ENCODE measurements at places on chromosomes 12 and 14.

GRCh38 chr12:90854136-90854689 lies 100.8 kb downstream of the CCER1 start:
- DNase-seq: no peak

DNA sequence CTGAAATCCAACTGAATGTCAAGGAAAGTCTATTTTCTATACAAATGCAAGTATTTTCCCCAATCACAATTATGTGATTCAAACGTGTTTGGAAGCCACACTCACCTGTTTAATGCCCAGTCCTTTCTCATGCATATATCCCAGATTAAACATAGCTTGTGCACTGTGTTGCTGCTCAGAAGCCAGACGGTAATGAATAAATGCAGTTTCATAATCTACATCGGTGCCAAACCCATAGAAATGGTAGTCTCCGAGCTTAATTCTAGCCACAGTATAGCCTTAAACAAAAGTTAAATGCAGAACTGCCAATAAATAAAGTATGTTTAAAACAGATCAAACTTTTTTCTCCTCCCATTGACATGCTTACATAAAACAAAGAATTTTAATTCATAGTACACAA lies 49.5 kb downstream of the SEL1L start:
- no peak for DNase-seq

DNA sequence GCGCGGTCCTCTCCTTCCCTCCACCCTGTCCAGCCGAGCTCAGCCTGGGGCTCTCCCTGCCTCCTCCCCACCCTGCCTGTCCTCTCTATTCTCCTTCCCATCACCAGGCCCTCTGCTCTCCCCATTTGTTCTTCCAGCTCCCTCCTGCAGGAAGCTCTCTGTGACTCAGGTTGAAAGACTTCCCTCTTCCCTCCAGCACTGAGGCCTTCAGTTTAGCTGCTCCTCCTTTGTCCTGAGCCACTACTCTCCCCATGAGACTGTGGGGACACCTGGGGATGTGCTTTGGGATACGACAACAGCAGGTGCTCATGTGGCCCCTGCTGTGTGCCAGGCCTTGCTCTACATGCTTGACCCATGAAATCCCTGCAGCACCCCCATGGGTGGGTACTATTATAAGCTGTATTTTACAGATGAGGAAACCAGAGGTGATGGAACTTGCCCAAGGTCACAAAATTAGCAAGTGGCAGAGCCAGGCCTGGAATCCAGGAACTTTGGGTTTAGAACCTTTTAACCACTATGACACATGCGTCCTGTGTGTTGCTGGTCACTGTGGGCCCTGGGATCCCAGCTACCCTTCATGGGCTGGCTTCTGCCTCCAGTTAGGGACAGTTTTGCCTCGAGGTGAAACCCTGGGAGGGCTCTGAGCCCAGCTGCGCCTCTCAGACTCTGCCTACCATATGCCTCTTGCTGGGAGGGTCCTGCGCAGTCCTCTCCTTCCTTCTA lies 5.5 kb downstream of the KRT80 start:
- DNase-seq: no peak

DNA sequence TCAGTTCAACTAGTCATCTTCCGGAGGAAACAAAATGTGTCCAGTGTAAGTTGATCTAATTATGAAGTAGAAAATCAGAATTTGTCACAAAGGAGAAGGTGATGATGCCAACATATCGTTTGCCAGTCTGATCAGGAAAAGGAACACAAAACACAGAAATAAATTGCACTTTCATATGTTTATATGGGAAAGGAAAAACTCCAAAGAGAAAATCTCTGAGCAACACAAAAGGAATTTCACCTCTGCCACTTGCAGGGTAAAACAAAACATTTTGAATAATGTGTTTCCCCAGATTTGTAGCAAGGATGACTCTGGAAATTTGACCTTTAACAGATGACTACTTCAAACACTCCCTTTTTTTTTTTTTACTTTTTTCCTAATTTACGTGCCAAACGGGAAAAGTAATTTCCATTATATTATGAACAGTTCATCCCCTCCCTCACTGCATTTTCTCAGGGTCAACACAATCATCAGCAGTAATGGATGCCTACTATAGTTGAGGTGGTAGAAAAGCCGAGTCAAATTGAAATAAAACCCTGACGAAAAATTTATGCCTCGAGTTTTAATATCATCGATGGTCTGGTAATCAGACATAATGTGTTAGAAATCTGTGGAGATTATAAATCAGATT lies 25.6 kb downstream of the MGAT4C start:
- no peak for DNase-seq

DNA sequence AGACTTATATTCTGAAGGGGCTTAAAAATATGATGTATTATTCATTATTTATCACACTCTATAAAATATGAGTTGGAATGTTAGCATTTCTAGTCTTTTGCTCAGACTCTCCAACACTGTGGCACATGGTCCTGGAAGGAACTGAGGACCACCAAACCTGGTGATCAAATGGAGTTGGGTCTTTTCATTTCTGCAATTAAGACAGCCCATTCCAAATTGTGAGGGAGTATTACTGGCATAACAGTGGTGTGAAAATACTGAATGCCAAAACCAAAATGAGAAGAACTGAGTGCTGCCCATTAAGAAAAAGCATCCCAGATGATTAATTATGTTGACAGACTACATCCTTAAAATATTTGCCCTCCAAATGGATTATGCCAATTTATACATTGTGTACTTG lies 90.8 kb downstream of the NPAS3 start:
- DNase-seq: no peak

- no peak for DNase-seq
Measured at GRCh38 chr14:105605464-105606304, 79.3 kb downstream of the TMEM121 start.

- DNase-seq: no peak
Measured at GRCh38 chr14:103312006-103312635, 21.9 kb upstream of the EIF5 start.

- DNase-seq: no peak
Measured at GRCh38 chr14:59293935-59294661, 105.6 kb downstream of the DAAM1 start.

GRCh38 chr12:88946372-88946997 lies 366.2 kb upstream of the KITLG start:
- DNase-seq: no peak

DNA sequence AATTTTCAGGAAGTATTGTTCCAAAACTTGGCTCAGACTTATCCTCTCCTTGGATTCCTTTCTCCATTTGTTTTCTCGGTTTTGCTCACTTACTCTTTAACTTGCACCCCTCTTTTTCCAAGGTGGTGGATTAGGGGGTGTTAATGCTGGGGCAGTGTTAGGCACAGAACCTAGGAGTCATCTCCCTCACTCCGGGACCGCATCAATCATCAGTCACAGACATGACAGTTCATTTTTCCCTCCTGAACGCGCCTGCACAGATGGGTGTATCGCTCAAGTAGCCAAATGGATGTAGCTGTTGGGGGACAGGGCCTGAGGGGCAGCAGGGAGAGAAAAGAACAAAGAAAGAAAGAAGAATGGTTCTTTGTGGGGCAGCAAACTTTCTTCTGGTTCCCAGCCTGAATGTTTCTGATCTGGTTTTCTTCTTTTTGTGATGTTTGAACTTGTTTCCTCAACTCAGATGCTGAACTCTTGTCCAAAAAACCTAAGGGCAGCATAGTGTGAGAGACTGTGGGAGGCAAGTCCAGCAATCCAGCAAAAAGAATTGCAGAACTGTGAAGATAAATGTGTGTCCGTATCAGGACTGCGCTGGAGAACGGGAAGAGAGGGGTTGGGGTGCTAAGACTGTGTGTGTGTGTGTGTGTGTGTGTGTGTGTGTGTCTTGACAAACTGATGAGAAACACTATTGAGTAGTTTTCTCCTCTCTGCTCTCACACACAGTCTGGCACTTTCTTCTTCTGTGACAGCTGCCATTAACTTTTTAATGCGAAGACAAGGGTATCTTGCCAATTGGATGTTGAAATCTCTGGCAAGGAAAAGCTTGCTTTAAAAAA lies 131.1 kb downstream of the FBXL14 start:
- no peak for DNase-seq
